ENCODE measurements at places on chromosomes 1 and 21.

DNA sequence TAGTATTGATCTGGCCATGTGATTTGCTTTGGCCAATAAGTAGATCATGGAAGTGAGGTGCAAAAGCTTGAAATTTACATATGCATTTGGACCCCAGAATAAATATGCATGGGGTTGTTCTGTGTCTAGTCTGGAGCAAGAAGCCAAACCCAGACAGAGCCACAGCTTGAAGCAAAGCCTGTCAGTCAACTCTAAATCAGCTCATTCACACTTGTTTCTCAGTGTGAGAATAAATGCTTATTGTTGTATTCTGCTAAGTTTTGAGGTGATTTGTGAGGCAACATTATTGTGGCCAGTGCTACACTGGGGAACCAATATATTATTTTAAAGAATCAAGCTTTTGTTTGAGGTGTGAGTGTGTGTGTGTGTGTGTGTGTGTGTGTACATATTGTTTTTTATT lies 12.2 kb upstream of the PGLYRP3 start:
- no peak for DNase-seq

- peak; percentile 65 for DNase-seq
Measured at GRCh38 chr1:193558491-193559028, 372.1 kb upstream of the B3GALT2 start.

DNA sequence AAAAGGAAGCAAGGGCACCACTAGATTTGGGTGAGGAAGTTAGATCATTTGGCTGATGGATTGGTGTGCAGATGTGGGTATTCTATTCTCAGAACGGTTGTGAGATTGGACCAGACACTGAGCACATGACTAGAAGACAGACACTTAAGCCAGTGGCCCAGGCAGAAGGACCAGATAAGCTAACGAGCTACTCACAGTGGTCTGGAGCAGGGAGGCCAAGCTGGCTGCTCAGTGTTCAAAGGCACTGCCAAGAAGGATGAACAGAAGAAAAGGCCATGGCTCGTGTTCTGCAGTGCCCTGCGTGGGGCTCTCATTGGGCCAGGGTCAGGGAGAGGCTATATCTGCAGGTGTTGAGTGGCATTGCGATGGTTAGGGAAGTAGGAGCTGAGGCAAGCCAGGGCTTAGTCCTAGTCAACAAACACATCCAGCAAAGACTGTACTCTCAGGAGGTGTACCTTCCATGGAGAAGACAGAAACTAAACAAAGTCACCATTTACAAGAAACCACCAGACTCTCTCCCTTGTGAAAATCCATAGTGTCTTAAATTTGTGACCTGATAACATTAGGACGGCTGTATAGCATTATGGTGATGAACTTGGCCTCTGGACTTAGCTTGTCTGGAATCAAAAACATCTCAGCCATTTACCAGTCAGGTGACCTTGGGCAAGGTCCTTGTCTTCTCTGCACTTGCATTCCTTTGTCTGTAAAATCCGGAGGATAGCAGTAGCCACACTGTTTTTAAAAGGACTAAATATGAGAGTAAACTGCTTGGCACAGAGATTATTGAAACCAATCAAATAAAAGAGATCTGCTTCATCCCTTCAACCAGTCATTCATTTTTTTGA lies 274.5 kb downstream of the SIPA1L2 start:
- DNase-seq, result no peak

- peak; percentile 65 for DNase-seq
Measured at GRCh38 chr1:152185544-152186391, 26.7 kb upstream of the RPTN start.

- no peak for DNase-seq
Measured at GRCh38 chr1:27010226-27010994, 2.2 kb downstream of the TENT5B start.

- no peak for DNase-seq
Measured at GRCh38 chr1:7043719-7044535, 258.7 kb downstream of the CAMTA1 start.

GRCh38 chr1:65478379-65479026 lies 58.0 kb downstream of the LEPR start:
- DNase-seq, result no peak

- DNase-seq, result no peak
Measured at GRCh38 chr1:218123968-218124367, 161.1 kb upstream of the RRP15 start.

DNA sequence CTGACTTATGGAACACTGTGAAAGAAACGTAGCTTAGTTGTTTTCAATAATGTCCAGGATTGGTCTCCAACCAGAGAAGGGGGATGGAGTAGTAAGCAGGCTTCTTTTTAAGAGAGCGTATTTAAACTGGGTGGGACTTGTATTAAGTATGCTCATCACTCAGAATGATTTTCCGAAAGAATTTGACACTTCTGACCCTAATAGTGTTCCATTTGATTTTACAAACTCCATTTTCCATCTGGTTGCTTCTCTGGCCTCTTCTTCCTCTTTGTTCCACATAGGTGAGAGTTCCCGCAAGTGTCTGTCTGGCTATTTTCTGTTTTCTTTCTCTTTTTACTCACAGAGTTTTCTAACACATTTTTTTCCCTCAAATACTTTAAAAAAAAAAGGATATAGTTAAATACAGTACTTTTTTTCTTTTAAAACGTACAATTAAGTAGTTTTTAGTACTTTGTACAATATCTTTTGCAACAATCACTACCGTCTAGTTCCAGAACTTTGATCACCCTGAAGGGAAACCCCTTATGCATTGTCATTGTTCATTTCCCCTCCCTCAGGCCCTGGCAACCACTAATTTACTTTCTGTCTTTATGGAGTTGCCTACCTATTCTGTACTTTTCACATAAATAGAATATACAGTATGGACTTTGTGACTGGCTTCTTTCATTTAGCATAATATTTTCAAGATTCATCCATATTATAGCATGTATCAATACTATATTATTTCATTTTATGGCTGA lies 67.0 kb downstream of the RASAL2 start:
- DNase-seq, result no peak

- no peak for DNase-seq
Measured at GRCh38 chr1:46594063-46594462, 10.0 kb downstream of the MKNK1 start.

- no peak for DNase-seq
Measured at GRCh38 chr1:214318356-214318755, 37.4 kb downstream of the SMYD2 start.

GRCh38 chr1:17909634-17910033 lies 154.5 kb downstream of the ACTL8 start:
- DNase-seq, result peak; percentile 24

- DNase-seq, result no peak
Measured at GRCh38 chr1:232635279-232635678, 5.3 kb upstream of the SIPA1L2 start.

- DNase-seq, result no peak
Measured at GRCh38 chr1:181812208-181812607, 249.3 kb downstream of the ZNF648 start.

DNA sequence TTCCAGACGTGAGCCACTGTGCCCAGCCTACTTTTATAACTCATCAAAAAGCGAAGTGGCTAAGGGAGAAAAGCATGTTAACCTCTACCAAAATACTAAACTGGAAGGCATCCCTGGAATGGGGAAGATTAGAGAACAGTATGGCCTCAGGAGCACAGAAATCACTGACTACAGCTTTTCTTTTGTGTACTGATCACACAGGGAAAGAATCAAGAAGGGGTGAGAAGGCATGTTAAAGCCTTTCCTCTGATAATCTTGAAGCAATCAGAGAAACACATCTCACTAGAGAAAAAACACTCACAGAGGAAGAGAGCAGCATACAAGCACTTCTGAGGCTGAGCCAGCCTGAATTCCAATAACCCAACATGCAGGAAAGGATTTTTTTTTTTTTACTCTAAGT lies 10.7 kb downstream of the PCAT6 start:
- DNase-seq, result no peak

DNA sequence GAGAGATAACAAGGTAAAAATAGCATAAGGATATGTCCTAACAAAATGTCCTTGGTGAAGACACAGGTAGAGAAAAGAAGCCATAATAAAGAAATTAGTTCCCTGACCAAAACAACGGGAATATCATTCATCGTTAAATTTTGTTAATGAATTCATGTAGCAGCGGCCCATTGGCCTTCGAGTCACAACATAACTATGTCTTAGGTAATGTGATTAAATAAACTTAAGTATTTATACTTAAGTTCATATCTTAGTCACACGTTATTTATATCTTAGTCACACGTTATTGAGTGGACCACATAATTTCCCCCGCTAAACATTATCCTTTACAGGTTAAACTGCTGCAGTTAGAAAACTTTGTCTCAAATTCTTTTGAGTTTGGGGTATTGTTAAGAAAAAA lies 1.2 kb downstream of the NEXN start:
- DNase-seq, result no peak

GRCh38 chr1:64473367-64473766 lies 3.4 kb downstream of the CACHD1 start:
- DNase-seq, result no peak

GRCh38 chr1:213988507-213989001 lies 781 bp downstream of the PROX1 start:
- no peak for DNase-seq

DNA sequence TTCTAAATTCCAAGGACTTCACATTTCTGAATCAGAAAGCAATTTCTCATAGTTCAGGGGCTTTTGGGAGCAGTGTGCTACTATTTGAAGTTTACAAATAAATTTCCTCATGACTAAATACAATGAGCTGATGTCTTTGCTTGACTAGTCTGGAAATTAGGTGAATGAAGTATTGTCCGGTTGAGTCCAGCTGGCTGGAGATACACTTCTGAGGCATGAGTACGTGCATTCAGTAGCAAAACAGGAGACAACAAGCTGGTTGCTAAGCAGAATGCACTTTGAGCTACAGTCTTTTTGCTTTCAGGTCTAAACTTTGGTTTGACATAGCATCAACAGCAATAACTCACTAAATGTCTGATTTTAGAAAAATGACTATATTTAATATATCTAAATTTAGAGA lies 27.1 kb downstream of the ZNHIT6 start:
- no peak for DNase-seq

GRCh38 chr1:172383536-172383935 lies 36.9 kb upstream of the C1orf105 start:
- DNase-seq, result no peak

DNA sequence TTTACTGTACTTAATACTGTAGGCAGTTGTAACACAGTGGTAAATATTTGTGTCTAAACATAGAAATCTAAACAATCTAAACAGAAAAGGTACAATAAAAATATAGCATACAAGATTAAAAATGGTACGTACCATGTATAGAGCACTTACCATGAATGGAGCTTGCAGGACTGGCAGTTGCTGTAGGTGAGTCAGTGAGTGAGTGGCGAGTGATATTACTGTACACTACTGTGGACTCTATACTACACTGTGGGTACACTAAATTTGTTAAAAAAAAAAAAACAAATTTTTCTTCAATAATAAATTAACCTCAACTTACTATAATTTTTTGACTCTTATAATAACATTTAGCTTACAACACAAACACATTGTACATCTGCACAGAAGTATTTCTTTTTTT lies 39.5 kb upstream of the MYOCOS start:
- DNase-seq, result no peak

- DNase-seq, result no peak
Measured at GRCh38 chr1:76944942-76945341, 77.7 kb downstream of the ST6GALNAC5 start.

DNA sequence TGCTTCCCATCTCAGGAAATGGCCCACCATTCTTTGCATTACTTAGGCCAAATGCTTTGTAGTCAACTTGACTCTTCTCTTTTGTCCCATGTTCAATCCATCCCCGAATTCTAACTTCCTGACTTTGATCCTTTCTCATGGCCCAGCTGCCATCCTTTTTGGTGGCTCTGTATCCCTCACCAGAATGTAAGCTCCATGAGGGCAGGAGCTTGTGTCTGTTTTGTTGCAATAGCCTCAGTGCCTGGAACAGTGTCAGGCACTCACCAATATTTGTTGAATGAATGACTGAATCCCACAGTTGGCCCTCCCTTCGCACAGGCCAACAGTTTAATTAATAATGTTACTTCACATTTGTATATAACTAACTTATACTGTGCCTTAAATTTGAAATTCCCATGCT lies 3.1 kb upstream of the PARP1 start:
- no peak for DNase-seq

- peak; percentile 88 for DNase-seq
Measured at GRCh38 chr1:175319112-175319911, 126.7 kb upstream of the KIAA0040 start.

DNA sequence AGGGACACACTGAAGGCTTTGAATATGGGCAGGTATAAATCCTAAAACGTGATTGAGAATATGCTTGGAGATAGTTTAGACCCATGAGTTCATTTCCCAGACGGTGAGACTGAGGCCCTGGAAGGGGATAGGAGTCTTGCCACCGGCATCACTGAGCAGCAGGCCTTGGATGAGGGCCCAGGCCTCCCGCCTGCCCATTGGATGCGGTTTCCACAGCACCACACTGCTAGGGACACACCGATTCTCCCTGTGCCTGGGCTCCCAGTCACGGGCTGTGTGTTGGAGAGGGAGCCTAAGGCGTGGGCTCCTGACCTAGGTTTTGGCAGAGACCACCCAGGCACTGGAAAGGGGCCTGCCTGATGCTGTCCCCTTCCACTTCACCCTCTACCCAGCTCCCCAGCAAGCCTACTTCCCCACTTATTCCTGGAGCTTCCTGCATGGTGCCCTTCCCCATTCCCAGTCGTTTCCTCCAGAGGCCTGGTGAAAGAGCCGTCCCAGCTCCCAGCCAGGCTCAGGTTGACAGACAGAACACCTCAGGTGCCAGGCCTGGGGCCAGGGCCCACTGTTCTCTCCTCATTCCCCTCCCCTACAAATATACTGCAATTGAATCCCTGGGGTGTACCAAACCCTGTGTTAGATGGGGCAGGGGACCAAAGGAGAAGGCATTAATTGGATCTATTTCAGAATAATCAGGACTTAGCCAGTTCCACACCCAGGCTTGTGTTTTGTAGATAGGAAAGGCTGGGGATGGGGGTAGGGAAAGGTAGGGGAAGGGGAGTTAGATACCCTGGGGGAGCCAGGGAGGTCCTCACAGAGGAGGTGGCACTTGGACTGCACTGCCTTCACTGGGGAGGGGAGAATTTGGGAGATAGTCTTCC lies 3.4 kb downstream of the FOXO6 start:
- DNase-seq, result no peak

GRCh38 chr21:45388611-45389296 lies 16.2 kb upstream of the COL18A1 start:
- DNase-seq, result peak; percentile 54

GRCh38 chr1:69570356-69570755 lies 2.6 kb downstream of the LRRC7 start:
- DNase-seq, result no peak

DNA sequence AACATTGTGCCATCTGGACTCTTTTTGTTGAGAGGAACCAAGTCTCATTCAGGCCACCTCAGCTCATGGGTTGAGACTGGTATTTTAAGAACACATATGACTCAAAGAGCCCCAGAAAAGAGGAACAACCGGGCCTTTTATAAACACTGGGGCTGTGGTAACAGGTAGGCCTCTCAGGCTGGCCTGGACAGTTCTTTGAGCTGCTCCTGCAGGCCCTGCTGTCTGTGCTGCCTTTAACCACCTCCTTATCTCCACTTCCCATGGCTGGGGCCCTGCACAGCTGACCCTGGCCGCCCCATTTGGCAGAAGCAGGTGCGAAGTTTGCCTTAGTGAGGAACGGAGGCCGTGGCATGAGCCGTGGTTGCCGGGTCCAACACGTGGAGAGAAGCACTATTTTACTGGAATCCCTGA lies 163.3 kb downstream of the RHOU start:
- no peak for DNase-seq
